ENCODE measurements at places on chromosomes 5 and 9. TPM values are rescaled to one million over a fixed set of nuclear protein-coding genes. Genes with fewer than 3 reads are reported as not detected.

DNA sequence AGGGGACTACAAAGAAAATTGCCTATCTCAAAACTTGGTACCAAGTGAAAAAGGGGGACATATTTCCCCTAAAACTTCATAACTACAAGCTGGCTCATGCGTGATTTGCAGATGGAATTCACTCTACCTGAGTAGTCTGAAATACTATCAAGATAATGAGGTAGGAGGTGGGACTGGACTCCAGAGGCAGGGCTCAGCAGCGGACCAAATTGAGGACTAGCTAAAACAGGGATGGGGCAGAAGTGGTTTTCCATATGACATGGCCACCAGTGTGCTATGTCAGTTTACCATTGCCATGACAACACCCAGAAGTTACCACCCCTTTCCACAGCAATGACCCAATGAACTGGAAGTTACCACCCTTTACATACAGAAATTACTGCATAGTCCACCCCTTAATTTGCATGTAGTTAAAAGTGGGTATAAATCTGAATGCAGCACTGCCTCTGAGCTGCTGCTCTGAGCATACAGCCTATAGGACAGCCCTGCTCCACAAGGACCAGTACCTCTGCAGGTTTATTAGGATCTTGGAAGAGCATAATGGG, 30.4 kb upstream of the TESK1 start:
- no peak for DNase-seq

DNA sequence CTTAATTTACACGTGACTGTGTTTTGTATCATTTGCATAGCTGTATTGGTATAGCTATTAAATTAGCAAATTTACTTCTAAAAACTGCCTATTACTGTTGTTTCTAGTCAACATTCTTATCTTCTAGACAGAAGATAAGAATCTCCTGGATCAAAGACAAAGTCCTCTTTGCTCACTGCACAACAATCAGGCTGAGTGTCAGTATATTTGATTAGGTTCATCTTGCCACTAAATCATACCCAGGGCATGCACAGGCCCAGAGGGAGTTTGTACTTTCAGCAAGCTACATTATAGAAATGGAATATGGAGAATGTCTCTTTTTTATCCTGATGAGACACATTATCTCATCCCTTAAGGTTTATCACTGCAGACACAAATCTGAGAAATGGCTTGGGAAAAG, 579.1 kb downstream of the SLCO4C1 start:
- DNase-seq, result no peak

GRCh38 chr9:83327323-83327722, 210.9 kb downstream of the FRMD3 start:
- DNase-seq, result no peak

DNA sequence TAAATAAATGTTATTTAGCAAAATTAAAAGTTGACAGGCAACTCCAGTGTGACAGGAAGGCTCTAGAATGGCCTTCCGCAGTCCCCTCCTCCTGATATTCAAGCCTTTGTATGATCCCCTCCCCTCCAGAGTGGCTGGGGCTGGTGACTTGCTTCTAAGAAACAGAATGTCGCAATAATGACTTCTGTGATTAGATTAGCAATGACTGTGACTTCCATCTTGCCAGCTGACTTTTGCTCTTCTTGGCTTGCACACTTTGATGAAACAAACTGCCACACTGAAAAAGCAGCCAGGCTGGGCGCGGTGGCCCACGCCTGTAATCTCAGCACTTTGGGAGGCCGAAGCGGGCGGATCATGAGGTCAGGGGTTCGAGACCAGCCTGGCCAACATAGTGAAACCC, 106.5 kb upstream of the LARP1 start:
- DNase-seq, result no peak

GRCh38 chr9:73541923-73542322, 390.3 kb downstream of the ANXA1 start:
- no peak for DNase-seq

- no peak for DNase-seq
Observed at GRCh38 chr5:91142819-91143218, 240.3 kb downstream of the ARRDC3 start.

DNA sequence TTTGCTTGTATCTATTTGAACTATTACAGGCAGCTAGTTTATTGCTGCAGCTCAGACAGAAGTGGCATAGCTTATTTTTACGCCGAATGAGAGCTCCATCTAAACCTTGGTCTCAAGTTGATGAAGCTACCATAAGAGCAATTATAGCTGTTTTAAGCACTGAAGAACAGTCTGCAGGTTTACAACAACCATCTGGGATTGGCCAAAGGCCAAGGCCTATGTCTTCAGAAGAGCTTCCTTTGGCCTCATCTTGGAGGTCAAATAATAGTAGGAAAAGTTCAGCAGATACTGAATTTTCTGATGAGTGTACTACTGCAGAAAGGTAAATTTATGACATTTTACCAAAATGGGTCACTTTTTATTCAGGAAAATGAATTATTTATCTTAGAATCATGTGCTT, 67.9 kb downstream of the YTHDC2 start:
- DNase-seq, result no peak

DNA sequence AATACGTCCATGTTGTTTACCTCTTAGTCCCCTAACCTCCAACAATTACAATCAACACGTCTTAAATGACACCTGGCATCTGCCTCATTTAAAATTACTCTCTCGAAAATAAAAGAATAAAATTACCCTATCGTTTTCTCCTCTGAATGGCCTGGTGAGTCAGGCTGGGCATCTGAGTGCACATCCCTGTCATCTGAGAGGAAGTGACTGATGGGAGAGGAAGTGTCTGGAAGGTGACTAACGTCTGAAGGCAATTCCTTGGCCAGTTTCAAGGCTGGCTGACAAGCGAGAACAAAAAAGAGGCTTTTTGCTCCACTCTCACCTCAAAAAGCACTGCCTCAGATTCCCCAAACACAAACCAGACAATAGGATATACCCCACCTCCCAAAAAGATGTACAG, 57.7 kb downstream of the MAPKAP1 start:
- DNase-seq, result no peak

GRCh38 chr9:36759141-36759540, 186.4 kb downstream of the MELK start:
- no peak for DNase-seq

GRCh38 chr9:132638240-132638639, 31.5 kb downstream of the DDX31 start:
- no peak for DNase-seq

DNA sequence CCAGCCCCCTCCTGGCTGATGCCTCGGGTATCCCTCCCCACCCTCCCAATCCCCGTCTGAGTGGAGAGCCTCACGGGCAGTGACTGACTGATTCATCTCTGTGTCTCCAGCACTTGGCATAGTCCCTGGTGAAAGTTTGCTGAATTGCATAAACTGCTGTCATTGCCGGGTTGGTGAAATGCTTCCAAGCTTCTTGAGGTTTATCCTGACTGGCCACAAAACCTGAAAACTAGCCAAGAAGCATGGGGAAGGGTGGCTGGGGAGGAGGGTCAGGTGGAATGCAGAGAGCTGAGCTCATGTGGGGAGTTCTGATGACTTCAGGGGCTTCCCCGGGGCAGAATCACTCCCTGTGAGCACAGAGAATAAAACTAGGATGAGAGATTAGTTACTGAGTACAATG, 56.9 kb upstream of the GGTA1 start:
- DNase-seq, result peak; percentile 75

- DNase-seq, result no peak
Observed at GRCh38 chr9:8762479-8763085, 963.0 kb upstream of the DMAC1 start.

DNA sequence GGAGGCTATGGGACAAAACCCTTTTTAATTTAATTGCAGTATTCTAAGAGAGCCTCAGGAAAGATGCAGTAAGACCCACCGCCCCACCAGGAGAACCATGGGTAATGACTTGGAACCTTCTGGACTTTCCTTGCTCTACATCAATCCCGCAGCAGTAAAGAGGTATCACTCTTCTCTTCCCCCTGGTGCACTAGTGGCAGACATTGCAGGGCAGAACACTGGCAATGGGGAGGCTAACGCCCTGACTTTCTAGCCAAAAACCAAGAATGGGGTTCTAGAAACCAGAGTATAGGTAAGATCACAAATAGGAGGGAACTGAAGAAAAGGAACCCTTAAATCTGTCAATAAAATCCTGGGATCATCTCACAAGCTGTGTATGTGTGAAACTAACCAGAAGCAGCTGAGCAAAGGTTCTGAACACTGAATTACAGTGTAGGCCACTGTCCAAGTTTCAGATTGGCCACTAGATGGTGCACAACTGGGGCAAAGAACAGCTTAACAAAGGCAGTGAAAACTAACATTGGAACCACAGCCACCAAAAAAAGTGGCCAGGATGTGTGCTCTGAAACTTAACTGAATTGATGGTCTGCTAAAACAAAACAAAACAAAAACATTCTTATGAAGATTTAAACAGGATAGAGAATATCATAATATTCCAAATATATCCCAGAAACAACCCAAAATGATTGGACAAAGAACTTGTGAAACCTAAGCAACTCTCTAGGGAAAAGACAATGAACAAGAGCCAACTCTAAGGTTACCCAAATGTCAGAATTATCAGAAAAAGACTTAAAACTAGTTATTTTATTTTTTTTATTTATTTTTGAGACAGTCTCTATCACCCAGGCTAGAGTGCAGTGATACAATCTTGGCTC, 6.6 kb upstream of the FAM151B start:
- DNase-seq, result no peak

- peak; percentile 78 for DNase-seq
Observed at GRCh38 chr5:172106511-172107356, 81.3 kb downstream of the STK10 start.

GRCh38 chr9:99176527-99177013, 45.2 kb downstream of the ALG2 start:
- DNase-seq, result no peak

GRCh38 chr9:137387114-137387890, 35.7 kb downstream of the EXD3 start:
- DNase-seq, result no peak

DNA sequence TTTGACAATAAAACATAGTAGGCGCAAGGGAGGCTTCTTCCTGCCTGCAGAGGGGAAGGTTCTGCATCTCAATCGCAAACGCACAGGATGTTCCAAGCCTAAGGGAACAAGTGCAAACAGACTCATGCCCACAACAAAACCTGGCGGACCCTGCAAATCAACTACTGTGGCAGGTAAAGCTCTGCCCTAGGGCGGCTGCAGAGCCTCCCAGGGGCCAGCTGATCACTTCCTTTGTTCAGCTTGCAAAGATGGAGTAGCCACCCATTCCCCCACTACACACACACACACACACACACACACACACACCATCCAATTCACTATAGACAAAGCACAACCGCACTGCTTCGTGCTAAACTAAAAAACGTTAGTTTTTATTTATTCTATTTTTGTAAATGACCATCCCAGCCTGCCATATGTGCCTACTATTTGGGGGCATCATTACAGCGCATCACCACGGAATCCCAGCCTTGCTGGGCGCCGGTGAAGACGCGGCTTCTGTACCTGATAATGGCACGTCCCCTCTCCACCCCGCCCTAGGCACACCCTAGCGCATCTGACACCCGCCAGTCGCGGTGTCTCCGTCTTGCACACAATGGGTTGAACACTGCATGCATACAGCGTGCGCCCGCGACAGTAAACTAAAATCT, 57.6 kb downstream of the DPYSL3 start:
- peak; percentile 75 for DNase-seq

GRCh38 chr9:135520916-135521607, at the start of gene LCN1:
Gene LCN1, plus strand, starts transcription at chr9:135521440. Its CDS starts 58 bp downstream, at chr9:135521498.
- no peak for DNase-seq

GRCh38 chr5:40904205-40904993, 4.9 kb upstream of the C7 start:
- DNase-seq, result peak; percentile 75

DNA sequence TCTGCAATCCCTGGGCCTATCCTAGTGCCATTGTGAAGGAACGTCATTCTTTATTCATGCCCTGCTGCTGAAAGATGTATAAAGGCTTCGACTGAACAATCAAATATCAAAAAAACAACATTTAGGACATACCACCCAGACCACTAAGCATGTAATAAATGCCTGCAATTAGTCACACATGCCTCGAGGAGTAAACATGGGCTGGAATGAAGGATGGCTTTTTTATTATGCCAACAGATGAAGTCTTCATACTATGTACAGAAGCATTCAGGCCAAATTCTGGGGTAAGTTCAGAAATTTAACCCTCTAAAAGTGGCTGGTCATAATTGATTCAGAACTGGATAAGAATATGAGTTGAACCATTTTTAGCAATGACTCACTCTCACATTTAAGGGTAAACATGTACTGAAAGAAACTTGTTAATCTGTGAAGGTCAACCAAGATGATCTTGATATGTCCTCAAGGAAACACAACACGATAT, 38.1 kb downstream of the FAM240B start:
- DNase-seq, result no peak

GRCh38 chr9:121527371-121527770, 27.7 kb upstream of the GGTA1 start:
- no peak for DNase-seq

- no peak for DNase-seq
Observed at GRCh38 chr5:11525020-11525419, 379.2 kb downstream of the CTNND2 start.

GRCh38 chr5:74903165-74903787, 37.1 kb upstream of the FAM169A start:
- DNase-seq, result no peak

GRCh38 chr9:125845271-125845808, 98.2 kb downstream of the PBX3 start:
- DNase-seq, result no peak

GRCh38 chr5:170154297-170154696, 48.6 kb downstream of the FOXI1 start:
- DNase-seq, result no peak

GRCh38 chr5:66963559-66963971, 233.0 kb downstream of the CD180 start:
- DNase-seq, result no peak

LRRC19 gene
- not detected for total RNA-seq

NUTM2G gene
- total RNA-seq, result not detected

MRRF gene
- 29.9 TPM for total RNA-seq

GOLGA1 gene
- 23.2 TPM for total RNA-seq

Measured in sigmoid colon (tissue), 7 donors.